ENCODE measurements at places on chromosomes 5 and 9. TPM values are rescaled to one million over a fixed set of nuclear protein-coding genes. Genes with fewer than 3 reads are reported as not detected.

Gene MCIDAS
- not detected for polyA plus RNA-seq

DNA sequence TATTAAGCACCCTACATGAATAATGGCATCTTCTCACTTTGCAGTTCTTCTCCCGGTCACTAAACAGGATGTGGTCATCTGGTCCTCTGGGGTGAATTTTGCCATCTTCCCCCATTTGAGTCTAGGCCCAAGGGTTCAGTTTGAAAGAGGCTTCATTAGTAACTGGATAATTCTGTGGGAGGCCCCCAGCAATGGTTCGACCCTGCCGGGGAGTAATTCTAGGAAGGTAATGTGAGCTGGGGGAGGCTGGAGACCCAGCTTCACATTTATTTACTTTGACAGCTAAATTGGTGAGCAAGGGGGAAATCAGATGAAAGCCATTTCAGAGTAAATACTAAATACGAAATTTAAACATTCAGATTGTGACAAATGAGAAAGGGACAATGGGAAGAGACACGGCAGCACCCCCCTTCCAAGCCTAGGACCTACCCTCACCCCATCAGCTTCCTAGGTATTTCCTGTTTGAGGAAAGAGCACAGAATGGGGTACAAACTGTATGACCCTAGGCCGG is 4.1 kb upstream of the LHX6 start:
- DNase-seq: no peak

DNA sequence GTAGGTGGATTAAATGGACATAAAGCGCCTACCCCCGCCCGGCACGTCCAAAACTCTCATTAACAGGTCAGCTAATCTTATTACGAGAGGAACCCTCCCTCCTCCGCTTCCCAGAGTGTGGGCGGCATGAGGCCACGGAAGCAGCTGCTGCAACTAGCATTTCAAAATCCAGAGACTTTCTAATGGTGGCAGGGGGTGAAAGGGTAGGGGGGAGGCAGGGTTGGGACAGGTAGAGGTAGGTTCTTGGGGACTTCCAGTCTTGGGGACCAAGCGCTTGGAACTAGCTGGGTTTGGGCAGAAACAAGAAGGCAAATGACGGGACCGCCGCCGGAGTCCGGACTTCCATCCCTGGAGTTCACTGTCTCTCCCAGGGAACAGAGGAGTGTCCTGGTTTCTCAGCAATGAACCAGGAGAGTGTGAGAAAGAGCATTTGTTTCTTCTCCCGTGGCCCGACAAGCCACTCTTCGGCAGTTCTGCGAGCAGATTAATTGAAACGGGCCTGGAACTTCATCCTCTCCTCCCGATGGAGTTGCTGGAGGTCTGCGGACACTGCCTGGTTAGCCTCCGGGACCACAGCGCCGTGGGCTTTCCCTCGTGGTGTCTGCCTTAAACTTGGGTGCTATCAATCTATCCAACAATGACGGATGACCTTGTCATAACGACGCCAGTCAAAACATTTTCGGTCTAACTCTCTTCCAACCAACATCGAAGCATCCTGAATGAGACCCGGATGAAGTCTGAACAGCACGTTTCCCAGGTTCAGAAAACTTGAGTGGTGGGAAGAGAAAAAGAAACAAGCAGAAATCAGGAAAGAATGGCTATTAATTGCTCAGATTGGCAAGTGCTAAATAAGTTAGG is 1.6 kb upstream of the PRDM6 start:
- no peak for DNase-seq

- DNase-seq: no peak
Measured at GRCh38 chr5:135880278-135880677, 15.4 kb downstream of the IL9 start.

GRCh38 chr5:172373680-172374079 is 80.6 kb downstream of the SH3PXD2B start:
- DNase-seq: no peak

Gene JAKMIP2
- 1.4 TPM for polyA plus RNA-seq

Gene EGR1
- polyA plus RNA-seq: 152 TPM

Gene PIP5KL1
- polyA plus RNA-seq: 5.3 TPM

GRCh38 chr5:172458976-172459782 is 4.9 kb upstream of the SH3PXD2B start:
- no peak for DNase-seq

Gene TSC1
- polyA plus RNA-seq: 27.3 TPM

Gene PCDHAC1
- 0.04 TPM for polyA plus RNA-seq

- no peak for DNase-seq
Measured at GRCh38 chr5:85000671-85001070, 616.0 kb upstream of the EDIL3 start.

DNA sequence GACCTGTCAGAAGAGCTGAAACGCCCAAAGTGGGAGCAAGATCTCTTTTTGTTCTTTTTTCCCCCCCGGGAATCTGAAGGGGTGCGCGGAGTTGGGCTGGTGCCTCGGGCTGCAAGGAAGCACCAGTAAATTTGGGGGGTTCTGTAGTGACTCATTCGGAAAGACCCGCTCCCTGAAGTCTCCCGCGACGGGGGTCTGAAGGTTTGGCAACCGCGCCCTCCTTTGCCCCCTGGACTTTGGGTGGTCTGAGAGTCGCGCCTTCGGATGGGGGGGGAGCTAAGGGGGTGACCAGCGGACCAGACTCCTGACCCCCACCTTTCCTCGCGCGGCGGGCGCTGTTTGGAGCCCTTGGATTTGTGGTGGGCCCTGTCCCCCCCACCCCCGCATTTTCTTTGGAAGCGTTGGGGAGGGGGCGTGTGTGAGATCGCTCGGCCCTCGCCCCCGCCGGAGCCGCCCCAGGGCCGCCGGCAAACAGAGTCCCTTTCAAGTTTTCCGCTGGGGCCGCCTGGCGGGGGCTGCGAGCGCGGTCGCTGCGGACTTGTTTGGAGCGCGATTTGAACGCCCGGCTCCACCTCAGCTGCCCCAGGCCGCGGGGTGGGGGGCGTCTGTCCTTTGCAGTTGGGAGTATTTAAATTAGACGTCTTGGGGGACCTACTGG is 2.0 kb downstream of the CXXC5 start:
- DNase-seq: no peak

DNA sequence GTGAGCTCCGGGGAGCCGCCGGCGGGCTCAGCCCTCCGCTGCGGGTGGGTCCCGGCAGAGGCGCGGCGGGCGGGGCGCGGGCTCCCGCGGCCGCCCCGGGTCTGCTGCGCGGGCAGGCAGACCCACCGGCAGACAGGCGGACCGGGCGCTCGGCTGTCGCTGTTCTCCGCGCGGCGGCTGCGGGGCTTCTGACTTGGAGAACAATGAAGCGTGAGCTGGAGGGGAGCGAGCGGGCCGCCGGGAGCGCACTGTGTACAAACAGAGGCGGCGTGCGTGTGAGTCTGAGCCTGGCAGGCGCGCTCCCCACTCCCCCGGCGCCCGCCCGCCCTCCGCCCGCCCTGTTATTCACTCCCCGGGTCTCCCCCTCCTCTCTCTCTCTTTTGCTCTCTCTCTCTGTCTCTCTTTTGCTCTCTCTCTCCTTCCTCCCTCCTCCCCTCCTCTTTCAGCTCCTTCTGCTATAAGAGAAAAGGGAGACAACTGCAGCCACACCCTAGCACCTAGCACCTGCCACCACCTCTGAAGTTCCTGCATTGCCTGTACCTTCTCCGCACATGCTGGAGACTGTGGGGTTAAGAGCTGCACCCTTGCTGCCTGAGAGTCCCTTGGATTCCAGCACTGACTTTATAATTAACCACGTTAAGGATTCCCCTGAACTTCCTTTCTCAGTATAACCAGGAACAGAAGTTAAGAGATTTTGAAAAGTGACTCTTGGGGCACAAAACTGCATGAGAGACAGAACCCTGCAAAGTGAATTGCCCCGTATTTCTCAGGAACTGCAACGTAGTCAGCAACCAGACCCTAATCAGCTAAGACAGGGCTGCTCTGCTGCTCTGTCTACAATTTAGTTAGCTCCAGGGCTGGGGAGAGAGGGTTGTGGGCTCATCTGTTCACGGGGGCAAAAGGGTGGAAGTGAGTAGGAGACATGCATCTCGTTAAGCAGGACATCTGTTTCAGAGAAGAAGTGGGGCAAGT is at the start of gene EDIL3:
TSS of gene EDIL3 (minus strand) at position 277 of the 972 bp plus-strand sequence. CDS start 506 bp downstream, outside the sequence.
- no peak for DNase-seq

DNA sequence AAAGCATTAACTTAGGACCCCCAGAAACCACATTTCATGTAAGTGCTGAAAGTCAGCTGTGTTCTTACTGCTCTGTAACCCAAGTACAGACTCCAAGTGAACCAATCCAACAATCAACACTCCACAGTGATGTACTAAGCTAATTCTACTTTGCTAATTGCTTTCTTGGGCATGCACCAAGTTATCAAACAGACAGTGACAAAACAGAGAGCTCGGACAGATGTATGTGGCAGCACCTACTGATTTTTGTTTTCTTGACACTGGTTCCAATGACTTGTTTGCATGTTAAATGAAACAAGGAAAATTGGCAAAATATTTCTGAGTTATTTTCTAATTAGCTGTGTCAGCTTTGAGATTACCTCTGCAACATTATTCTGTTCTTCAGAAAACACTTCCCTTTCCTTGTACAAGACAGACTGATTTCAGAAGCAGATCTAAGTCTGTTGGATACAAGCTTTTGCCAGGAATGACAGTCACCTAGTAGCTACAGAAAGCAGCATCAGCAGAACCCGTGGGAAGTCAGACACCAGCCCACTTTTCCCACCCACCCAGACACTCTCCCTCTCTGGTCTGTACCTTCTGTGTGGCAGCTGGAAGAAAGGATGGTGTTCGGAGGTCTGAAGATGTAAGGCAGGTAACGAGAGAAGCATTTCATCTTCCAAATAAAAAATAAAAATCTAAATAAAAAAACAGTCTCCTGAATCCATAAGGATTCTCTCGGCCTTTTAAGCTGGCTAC is 176.7 kb upstream of the PPP2R2B start:
- DNase-seq: no peak
